Activated T-helper 1 cell treated with anti-CD3 and anti-CD28 coated beads, Interleukin-2, amount 50 U/mL, for 16 hours (primary cell): ENCODE measurements at places on chromosomes 2 and 18.

GRCh38 chr18:42588786-42589185 is 526.7 kb downstream of the RIT2 start:
- no peak for DNase-seq

- no peak for DNase-seq
Observed at GRCh38 chr18:12883372-12883683, 709 bp downstream of the PTPN2 start.

GRCh38 chr2:27588308-27588707 is 5.5 kb downstream of the ZNF512 start:
- no peak for DNase-seq

DNA sequence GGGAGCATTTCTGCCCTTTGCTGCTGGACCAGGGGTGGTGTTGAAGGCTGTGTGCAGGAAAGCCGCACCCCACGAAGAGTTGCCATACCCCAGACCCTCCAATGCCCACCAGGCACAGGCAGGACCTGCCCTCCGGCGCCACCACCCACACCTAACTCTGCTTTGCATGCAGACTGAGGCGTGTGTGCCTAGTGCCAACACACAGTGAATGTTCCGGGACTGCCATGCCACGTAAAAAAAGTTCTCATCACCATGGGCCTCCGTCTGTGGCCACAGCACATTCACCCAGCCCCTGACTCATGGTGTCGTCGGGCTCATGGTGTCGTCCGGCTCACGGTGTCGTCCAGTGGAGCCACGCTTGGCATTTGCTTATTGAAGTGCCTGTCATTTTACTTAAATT is 184.9 kb upstream of the RAB6C start:
- DNase-seq: no peak

GRCh38 chr2:20473128-20473527 is 26.3 kb downstream of the RHOB start:
- DNase-seq: no peak

DNA sequence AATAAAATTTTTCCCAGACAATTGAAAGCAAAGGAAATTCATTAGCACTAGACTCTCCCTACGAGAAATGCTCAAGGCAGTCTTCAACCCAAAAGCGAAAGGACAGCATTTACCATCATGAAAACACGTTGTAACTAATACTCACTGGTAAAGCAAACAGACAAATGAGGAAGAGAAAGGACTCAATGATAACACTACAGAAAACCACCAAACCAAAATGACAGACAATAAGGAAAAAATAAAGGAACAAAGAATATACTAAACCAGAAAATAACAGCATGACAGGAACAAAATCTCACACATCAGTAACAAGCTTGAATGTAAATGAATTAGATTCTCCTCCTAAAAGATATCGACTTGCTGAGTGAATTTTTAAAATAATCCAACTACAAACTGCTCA is 190.7 kb downstream of the NOL4 start:
- DNase-seq: no peak

GRCh38 chr2:102356741-102357140 is 1.1 kb downstream of the IL18R1 start:
- no peak for DNase-seq

DNA sequence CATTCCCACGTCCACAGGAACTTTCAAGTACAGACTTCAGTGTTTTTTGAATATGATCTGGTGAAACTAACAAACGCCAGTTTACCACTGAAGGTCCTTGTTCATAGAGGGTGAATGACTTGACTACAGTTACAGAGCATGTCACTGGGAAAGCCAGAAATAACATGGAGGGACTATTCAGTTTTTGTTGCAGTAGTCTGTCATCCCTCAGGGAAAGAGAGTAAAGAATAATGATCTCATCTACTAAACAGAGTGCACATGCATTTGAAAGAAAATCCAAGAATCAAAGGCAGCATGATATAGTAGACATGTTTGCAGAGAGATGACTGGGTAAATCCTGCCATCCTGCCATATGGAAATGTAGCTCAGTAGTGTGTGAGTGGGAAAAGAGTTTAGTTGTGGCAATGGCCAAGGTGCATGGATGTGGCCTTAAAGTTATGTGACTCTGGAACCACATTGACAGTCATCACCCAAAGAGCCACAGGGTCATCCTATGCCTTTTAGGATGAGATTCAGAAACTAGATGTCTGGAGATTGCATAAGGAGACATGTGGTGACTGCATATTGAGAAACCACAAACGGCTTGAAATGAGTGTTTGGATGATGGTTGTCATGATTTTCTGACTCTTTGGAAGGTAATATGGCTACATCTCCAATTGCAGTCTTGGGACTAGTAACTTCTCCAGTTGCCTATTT is 125.3 kb upstream of the ZEB2 start:
- DNase-seq: no peak

GRCh38 chr2:240988571-240989271 is 9.7 kb upstream of the SNED1 start:
- DNase-seq: no peak

GRCh38 chr2:197158591-197159550 is 151.7 kb downstream of the ANKRD44 start:
- no peak for DNase-seq

GRCh38 chr2:175981551-175981950 is 20.5 kb downstream of the LNPK start:
- DNase-seq: no peak

DNA sequence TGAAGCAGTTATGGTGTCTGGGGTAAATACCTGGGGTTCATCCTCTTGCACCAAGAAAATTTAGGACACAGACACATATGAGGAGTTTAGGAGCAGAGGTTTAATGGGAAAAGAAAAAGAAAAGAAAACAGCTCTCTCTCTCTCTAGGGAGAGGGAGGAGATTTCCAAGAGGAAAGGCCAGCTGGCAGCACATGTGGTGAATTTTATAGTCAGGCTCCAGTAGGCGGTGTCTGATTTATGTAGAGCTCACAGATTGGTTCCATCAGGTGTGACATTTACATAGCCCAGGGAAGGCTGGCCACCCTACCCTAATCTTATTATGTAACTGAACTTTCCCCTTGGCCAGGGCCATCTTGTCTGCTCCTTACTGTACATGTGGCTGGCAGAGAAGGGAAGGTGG is 297.5 kb upstream of the RGPD4 start:
- DNase-seq: no peak

- no peak for DNase-seq
Observed at GRCh38 chr2:200193791-200194190, 112.7 kb upstream of the SPATS2L start.

GRCh38 chr18:23401400-23402347 is 51.4 kb upstream of the RIOK3 start:
- no peak for DNase-seq

GRCh38 chr2:119006441-119006840 is 64.4 kb downstream of the MARCO start:
- DNase-seq: no peak
